Stimulated activated CD4-positive, alpha-beta T cell treated with anti-CD3 and anti-CD28 coated beads, Interleukin-12 subunit alpha, Interleukin-12 subunit beta, amount 100 ng/mL, for 24 hours (primary cell): ENCODE measurements at places on chromosomes 2 and 18.

DNA sequence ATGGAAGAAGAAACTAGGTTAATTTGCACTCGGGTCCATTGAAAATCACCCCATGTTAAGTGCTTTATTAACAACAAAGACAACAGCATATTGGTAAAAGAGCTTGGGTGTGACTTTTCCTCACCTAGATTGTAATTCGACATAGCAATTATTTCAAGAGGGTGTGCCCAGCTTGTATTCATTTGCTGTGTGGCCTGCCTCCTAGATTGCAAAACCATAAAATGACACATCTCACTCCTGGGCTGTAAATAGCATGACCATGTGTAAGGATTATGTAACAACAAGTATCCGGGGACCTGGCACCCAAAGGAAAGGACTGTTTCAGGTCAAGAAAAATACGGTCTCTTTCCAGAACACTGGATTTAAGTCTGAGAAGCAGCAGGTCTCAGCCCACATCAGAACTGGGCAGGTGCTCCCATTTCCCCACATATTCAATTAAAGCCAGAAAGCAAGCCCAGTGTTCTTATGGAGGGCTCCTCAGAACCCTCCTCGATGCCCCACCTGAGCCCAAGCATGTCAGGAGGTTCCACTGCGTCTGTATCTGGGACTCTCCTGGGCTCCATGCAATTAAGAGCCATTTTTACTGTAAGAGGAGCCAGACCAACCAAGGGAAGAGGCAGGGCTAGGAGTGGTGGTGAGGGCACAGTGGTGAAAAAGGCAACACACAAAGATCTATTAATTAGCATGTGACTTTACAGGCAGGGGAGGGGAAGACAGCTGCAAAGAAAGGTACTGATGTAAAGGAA, 39.2 kb downstream of the MREG start:
- no peak for DNase-seq

DNA sequence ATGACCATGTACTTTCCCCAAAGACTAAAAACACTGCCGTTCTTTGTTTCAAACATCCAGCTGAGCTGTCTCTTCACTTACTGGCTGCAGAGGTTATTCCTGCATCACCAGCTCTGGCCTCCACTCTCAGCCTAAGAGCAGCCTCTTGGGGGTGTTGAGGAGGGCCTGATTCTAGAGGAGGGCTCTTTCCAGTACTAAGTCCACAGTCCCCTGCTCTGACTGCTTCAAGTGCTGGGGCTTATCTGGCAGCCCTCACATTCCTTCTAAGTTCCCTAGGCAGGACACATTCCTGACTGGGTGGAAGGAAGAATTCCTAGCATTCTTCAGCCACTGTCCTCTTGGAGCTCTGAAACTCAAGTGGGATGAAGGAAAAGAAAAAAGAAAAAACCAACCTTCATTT, 32.9 kb upstream of the EHBP1 start:
- DNase-seq: no peak

DNA sequence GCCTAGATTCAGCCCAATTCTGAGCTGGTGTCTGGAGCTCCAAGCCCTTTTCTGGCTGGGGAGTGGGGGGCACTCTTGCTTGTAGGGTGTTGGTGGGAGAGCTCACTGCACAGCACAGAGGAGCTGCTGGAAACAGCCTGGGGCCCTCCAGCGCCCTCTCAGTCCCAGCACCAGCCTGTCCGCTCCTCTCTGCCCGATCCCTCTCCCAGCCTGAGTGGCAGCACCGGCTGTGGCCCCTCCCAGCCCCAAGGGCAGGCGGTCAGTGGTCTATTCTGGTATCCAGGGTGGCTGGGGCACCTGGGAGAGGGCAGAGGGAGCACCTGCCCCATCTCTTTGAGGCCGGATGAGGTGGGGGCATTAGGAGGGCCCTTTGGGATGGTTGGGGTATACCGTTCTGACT, 13.2 kb upstream of the DES start:
- no peak for DNase-seq

DNA sequence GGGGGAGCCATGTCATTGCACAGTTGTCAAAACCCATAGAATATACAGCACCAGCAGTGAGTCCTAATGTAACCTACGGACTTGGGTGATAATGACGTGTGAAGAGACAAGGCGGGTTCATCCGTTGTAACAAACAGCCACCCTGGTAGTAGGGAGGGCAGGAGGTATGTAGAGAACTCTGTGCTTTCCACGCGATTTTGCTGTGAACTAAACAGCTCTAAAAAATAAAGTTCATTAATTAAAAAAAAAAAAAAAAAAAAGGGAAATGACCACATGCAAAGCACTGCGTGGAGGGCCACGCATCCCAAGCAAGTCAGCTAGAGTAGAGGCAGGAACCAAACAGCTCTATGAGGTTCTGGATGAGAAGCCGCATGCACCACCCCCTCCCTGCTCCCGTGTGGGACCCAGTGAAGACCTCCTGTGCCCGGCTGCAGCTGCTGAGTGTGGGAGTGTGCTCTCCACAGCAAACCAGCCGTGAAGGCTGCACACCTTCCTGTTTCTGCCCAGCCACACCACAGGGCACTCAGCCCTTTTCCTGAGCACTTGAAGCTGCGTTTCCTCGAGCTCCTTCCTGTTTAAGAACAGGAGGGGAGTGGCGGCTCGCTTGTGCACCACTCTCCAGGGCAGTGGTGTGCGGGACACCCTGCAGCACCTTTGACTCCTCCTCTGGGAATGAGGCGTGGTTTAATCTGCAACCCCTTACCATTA, 65.6 kb downstream of the ODC1 start:
- no peak for DNase-seq

- DNase-seq: no peak
Observed at GRCh38 chr2:124485659-124486058, 460.6 kb downstream of the CNTNAP5 start.

DNA sequence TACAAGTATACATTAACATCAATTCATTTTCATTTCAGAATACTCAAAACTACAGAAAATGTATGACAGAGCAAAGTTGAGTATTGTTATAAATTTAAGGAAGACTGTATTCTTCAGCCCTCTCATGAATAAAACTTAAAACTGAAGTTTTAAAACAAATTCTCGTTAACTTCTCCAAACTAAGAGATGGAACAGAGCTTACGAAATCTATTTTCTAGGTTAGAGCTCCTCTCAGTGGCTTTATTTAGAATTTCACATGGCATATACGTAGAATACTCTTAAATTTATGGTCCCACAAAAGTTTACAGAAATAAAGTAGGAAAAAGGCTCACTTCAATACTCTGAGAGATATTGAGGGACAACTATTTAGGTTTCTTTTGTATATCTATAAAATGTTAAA, 612.1 kb downstream of the KCNJ3 start:
- no peak for DNase-seq

DNA sequence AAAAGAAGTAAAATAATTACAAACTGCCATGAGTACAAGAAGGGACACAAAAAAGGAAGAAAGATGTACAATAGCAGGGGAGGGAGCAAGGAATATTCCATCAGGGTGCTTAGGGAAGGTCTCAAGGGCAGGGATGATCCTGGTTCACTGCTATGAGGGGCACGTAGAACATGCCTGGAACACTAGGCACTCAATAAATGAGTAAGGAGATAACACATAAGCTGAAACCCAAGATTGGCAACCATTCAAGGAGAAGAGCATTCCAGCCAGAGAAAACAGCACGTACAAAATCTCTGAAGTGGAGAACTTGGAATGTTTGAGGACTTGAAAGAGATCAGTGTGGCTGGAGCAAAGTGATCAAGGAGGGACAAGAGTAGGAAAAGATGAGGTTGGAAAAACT, 103.2 kb downstream of the FAM161A start:
- no peak for DNase-seq

DNA sequence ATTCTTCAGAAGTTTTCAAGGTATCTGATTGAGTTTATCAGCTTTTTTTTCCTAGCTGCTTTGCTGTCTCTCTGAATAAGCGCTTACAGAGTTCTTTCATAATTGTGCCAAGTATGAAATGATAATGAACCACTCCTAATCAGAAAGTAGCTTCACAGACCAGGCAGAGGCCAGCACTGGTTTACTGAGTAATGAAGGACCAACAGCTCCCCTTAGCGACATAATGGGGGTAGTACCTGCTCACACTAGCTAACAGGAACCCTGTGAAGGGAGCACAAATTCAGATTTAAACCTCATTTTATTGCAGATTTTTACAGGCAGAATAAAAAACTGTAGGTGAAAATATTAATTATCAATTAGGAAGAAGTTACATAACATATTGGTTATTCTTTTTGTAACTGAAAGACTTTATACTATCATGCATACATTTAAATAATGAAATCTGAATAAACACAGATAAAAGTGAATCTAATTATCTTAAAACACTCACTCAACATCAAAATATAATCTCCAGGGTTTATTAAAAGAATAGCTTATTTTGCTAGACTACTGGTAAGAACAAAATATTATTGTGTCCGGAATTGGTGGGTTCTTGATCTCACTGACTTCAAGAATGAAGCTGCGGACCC, 53.7 kb upstream of the LRRC30 start:
- DNase-seq: no peak

DNA sequence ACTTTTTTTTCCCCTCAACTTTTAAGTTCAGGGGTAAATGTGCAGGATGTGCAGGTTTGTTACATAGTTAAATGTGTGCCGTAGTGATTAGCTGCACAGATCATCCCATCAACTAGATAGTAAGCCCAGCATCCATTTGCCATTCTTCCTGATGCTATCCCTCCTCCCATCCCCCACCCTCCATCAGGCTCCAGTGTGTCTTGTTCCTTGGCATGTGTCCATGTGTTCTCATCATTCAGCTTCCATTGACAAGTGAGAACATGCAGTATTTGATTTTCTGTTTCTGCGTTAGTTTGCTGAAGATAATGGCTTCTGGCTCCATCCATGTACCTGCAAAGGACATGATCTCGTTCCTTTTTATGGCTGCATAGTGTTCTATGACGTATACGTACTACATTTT, 47.2 kb upstream of the STON1 start:
- DNase-seq: no peak

GRCh38 chr18:42412896-42413295, 457.9 kb downstream of the PIK3C3 start:
- no peak for DNase-seq

- DNase-seq: no peak
Observed at GRCh38 chr2:44136252-44136651, 32.4 kb upstream of the PPM1B start.

GRCh38 chr2:72789241-72789640, 36.6 kb downstream of the EXOC6B start:
- DNase-seq: no peak

- no peak for DNase-seq
Observed at GRCh38 chr2:3101016-3101942, 276.3 kb downstream of the EIPR1 start.

DNA sequence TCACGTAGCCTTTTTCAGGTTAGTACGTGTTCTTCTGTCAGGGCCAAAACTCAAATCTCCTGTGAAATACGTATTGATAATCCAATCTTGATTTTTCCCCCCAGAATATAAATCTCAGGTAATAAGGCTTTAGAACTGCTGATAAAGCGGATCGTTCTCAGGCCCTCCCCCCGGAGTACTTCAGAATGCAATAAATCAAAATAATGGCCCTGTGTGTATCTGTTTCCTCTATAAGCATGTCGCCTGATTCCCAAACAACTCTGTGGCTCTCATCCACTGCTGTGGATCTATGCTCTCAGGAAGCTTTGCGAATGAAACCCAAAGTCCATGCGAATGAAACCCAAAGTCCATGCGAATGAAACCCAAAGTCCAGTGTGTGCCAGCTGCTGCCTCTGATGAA, 49.4 kb downstream of the IMPA2 start:
- DNase-seq: no peak

- DNase-seq: no peak
Observed at GRCh38 chr18:23835091-23835490, 145.8 kb downstream of the LAMA3 start.

DNA sequence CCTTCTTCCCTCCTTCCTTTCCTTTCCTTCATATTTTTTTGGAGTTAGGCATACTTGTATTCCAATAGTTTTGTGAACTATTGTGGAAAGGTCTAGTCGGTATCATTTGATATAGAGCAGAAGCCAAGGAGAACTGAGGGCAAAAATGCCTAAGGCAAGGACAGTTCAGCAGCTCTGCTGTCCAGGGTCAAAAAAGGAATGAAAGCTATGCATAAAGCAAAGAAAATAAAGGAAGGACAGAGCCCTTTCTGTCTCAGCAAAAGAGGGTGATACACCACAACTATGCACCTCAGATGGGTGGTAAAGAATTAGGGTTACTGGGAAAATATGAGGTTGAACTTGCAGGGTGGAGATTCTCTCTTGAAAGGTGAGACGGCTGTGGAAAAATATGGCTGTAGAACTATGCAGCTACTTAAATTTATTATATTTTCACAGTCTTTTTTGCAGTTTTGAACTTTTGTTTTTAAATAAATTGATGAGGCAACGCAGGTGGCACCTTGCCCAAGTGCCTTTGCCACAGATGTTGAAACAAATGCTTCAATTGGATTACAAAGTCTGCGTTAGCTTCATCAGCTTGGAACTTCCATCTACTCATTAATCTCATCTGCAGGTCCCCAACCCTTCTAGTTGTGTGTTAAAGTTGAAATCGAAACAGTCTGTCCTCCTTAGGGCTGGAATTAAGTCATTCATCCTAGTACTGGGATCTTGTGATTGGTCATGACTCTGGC, 20.8 kb downstream of the LHCGR start:
- no peak for DNase-seq

GRCh38 chr18:26550998-26551694, 2.8 kb upstream of the KCTD1 start:
- DNase-seq: no peak

DNA sequence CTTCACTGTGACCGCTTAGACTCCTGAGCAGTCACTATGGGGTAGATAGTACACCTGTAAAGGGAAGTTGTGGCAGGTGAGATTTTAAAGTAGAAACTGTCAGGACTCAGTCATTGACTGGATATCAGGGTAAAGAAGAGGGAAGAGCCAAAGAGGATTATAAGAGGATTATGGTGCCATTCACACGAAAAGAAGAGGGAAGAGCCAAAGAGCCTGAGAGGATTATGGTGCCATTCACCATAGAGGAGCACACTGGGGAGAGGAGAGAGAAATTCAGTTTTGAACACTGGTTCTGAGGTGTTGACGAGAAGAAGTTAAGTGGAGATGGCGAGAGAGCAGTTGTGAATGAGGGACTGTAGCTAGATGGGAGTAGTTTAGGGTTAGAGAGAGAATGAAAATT, 16.9 kb upstream of the KCNJ13 start:
- DNase-seq: no peak

GRCh38 chr2:190794790-190795189, 85.8 kb upstream of the GLS start:
- no peak for DNase-seq
